SK-N-DZ (cell line): ENCODE measurements at places on chromosomes 4 and X.

DNA sequence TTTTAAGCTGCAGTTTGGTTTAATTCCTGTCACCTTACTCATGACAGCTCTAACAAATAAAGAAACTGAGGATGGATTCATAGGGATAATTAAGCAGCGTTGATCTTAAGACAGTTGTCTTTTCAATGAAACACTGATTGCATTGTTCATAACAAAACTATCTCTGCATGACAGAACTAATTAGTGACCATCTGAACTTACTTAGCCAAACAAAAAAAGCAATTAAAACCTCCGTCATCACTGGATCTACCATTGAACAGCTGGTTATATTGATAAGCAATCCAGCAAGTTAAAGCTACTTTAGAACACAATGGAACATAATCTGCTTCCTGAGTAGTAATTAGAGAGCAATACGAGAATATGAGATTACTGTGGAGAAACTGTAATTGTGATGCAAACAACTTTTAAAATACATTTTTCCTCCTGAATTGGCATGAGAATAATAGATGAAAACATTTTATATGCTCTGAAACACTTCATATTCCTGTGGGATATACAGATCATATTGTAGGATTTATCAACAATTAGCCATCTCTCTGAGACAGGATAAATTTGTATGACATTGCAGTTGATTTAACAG, 2576.8 kb downstream of the PCDH7 start:
- no peak for DNase-seq

DNA sequence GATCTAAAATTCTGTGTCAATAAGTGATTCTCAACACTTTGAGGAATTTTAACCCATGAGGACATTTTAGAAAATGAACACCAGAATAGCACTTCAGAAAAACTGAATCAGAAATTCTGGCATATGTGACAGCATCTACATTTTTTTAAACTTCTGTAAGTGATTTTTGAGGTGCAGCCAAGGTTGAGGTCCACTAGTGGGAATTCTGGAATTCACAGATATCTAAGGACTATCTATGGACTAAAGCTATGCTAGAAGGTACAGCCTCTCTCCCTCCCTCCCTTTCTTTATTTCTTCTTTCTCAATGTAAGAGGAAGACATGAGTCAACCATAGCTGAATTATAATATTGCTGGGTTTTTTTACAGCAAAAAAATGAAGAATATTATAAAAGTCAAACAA, 508.2 kb upstream of the ATOH1 start:
- no peak for DNase-seq

- no peak for DNase-seq
Observed at GRCh38 chr4:5945171-5945570, 52.3 kb upstream of the CRMP1 start.

GRCh38 chr4:31022702-31023101, 302.5 kb downstream of the PCDH7 start:
- DNase-seq = no peak

DNA sequence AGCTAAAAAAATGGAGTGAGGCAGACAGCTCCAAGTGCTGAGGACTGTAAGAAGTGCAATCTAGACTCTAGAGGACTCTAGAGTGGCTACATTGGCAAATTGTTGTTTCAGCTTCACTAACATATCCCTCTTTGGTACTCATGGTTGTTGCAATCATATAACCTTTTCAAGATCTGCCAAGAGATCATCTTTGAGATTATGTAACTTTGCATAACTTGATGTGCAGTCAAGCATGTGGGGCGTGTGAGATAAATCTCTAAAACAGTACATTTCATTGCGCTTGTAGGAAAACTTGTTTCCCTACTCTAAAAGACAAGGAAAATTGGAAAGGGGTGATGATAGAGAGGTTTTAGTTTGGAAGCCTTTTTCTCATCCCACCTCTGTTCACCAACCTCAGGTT, 11.2 kb upstream of the BRS3 start:
- no peak for DNase-seq

DNA sequence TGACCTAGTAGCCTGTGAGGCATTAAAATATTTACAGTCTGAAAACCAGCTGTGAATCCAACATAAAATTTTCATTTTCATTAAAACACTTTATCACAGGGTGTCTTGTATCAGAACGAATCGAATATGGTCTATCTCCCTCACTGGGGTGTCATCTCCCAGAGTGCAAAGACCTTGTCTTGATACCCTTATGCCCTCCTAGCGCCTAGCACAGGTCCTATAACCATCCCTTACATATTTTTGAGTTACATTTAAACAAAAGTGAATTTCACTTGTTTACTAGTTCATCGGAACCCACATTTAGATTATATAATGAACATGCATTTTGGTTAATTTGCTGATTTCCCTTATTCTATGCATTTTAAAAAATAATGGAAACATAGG, 14.0 kb downstream of the DIPK2B start:
- DNase-seq = no peak
